ENCODE measurements at places on chromosomes 16 and 17.

GRCh38 chr17:75561927-75562603 is 25.5 kb upstream of the MYO15B start:
- no peak overlapping the region for H3K27ac ChIP-seq
- DNase-seq = no peak
- H3K4me1 ChIP-seq = peaks cover 10% of the 10 kb centered on the region

- no peak for DNase-seq
- H3K4me1 ChIP-seq = no peaks in the 10 kb centered on the region
- no peaks in the 10 kb centered on the region for H3K27me3 ChIP-seq
- no peak overlapping the region for H3K4me3 ChIP-seq
Measured at GRCh38 chr17:32330147-32330546, 11.8 kb downstream of the C17orf75 start.

- H3K27me3 ChIP-seq = no peaks in the 10 kb centered on the region
- H3K4me3 ChIP-seq = no peak overlapping the region
- H3K36me3 ChIP-seq = no peaks in the 10 kb centered on the region
- DNase-seq = no peak
Measured at GRCh38 chr16:88471575-88471974, 18.5 kb downstream of the ZFPM1 start.

GRCh38 chr16:89320782-89321501 is 103.4 kb downstream of the ZNF778 start:
- H3K27me3 ChIP-seq = no peaks in the 10 kb centered on the region
- H3K27ac ChIP-seq = peak overlapping the region; percentile 37
- DNase-seq = peak; percentile 63
- H3K4me3 ChIP-seq = no peak overlapping the region
- H3K4me1 ChIP-seq = peaks cover 40% of the 10 kb centered on the region

- H3K27ac ChIP-seq = no peak overlapping the region
- no peaks in the 10 kb centered on the region for H3K4me1 ChIP-seq
- no peaks in the 10 kb centered on the region for H3K36me3 ChIP-seq
- H3K4me3 ChIP-seq = no peak overlapping the region
- no peaks in the 10 kb centered on the region for H3K27me3 ChIP-seq
- DNase-seq = no peak
Measured at GRCh38 chr16:68760671-68761275, 23.7 kb downstream of the CDH1 start.

- no peak overlapping the region for H3K27ac ChIP-seq
- H3K36me3 ChIP-seq = no peaks in the 10 kb centered on the region
- H3K27me3 ChIP-seq = no peaks in the 10 kb centered on the region
- H3K4me1 ChIP-seq = no peaks in the 10 kb centered on the region
- no peak for DNase-seq
- no peak overlapping the region for H3K4me3 ChIP-seq
Measured at GRCh38 chr17:32123782-32124181, 18.5 kb upstream of the RHOT1 start.

GRCh38 chr16:70685938-70686375 is at the start of gene MTSS2:
Gene MTSS2, minus strand, starts transcription at chr16:70686053. Its CDS starts 262 bp downstream, at chr16:70685791.
- no peaks in the 10 kb centered on the region for H3K36me3 ChIP-seq
- H3K27ac ChIP-seq = no peak within 1 kb of the TSS
- DNase-seq = peak; percentile 82
- peak within 1 kb of the TSS; percentile 61 for H3K4me3 ChIP-seq
- H3K4me1 ChIP-seq = peaks cover 44% of the 10 kb centered on the region

DNA sequence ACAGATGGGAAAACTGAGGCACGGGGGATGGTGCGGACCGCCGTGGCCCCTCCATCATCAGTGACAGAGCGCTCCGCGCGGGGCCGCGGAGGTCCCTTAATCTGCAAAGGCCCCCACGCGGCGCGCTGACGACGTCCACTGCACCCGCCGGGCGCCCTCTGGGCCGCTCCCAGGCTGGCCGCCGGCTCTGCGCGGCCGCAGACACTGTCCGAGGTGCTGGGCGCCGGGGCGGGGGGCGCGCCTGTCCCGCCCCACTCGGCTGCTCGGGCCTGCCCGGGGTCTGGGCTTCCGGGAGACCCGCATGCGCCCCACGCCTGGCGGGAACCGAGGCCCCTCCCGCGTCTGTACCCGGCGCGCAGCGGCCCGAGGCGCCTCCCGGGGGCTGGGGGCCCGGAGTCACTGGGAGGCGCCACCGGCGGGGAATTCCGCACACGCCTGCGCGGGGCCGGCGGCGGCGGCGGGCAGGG is 550 bp upstream of the RNF213 start:
- H3K4me1 ChIP-seq = peaks cover 23% of the 10 kb centered on the region
- H3K36me3 ChIP-seq = no peaks in the 10 kb centered on the region
- peak overlapping the region; percentile 87 for H3K27ac ChIP-seq

DNA sequence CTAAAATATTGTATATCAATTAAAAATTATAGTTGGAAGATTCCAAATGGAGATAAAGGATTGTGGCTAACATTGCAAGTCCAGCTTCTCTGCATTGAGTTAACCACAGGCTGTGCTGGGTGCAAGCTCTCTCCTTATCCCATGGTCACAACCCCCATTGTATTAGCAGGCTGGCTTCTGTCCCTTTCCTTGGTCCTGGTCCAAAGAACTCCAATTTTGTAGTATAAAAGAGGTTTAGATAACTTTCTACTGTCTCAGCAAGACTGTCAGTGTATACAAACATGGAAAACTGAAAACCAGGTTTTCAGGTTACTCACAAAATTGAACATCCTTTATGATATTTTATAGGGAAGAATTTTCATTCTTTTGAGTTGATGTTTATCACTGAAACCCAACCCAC is 76.6 kb upstream of the HS3ST3A1 start:
- no peak overlapping the region for H3K27ac ChIP-seq
- no peaks in the 10 kb centered on the region for H3K36me3 ChIP-seq
- no peak for DNase-seq
- H3K4me1 ChIP-seq = no peaks in the 10 kb centered on the region

DNA sequence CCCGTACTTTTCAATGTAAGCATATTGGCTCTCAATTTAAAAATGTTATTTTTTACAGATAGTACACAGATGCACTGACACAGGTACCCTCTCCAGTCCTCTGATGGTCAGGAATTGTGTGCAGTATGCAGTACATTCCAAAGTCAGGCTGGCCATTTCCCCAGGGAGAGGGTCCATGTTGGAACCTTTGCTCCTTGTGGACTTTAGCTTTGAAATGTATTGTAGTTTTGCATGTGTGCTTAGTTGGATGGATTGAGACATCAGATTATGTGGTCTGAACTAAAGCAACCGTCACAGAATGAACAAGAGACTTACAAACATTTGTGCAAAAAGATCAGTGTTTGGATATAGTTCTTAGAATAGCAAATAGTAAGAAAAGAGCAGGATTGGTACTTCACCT is 381.1 kb downstream of the WWOX start:
- no peaks in the 10 kb centered on the region for H3K36me3 ChIP-seq
- H3K4me1 ChIP-seq = no peaks in the 10 kb centered on the region
- DNase-seq = no peak
- no peak overlapping the region for H3K4me3 ChIP-seq
- H3K27me3 ChIP-seq = no peaks in the 10 kb centered on the region

- peaks cover 20% of the 10 kb centered on the region for H3K4me1 ChIP-seq
- DNase-seq = no peak
- no peak overlapping the region for H3K4me3 ChIP-seq
- H3K27ac ChIP-seq = no peak overlapping the region
- no peaks in the 10 kb centered on the region for H3K36me3 ChIP-seq
Measured at GRCh38 chr17:61310590-61310989, 89.1 kb upstream of the TBX2 start.

DNA sequence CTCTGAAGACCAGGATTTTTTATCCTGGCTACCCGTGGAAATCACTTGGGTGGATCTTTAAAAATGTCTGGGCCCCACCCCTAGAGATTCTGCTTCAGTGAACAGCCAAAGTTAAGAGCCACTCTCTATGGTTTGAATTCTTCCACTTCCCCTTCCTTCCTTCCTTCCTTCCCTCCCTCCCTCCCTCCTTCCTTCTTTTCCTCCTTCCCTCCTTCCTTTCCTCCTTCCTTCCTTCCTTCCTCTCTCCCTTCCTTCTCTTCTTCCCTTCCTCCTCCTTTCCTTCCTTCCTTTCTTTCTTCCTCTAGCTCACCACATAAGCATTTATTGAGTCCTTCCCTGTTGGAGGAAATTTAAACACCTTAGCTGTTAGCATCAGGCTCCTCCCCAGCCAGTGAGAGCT is 203.6 kb downstream of the KATNIP start:
- no peak overlapping the region for H3K4me3 ChIP-seq
- H3K4me1 ChIP-seq = no peaks in the 10 kb centered on the region
- H3K27ac ChIP-seq = no peak overlapping the region
- no peak for DNase-seq
- H3K36me3 ChIP-seq = no peaks in the 10 kb centered on the region

DNA sequence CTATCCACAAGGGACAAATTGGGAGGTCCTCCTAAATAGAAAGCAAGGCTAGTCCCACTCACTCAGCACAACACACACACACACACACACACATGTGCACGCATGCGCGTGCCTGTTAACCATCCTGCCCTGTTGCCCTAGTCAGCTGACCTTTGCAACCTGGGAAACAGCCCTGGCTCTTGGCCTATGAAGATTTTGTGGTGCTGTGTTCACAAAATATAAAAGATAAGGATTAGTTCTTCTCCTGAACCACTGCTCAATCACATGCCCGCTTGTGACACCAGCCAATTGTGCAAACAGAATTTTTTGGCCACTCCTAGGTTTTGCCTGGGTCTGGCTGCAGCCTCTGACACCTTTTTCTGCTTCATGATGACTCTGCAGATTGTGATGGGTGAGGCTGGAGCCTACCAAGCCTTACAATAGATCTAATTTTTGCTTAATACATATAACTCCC is 3.3 kb upstream of the CES1 start:
- no peak overlapping the region for H3K4me3 ChIP-seq
- no peaks in the 10 kb centered on the region for H3K27me3 ChIP-seq
- no peaks in the 10 kb centered on the region for H3K4me1 ChIP-seq
- no peak overlapping the region for H3K27ac ChIP-seq
- DNase-seq = no peak
